ENCODE measurements at places on chromosomes 11 and 22.

DNA sequence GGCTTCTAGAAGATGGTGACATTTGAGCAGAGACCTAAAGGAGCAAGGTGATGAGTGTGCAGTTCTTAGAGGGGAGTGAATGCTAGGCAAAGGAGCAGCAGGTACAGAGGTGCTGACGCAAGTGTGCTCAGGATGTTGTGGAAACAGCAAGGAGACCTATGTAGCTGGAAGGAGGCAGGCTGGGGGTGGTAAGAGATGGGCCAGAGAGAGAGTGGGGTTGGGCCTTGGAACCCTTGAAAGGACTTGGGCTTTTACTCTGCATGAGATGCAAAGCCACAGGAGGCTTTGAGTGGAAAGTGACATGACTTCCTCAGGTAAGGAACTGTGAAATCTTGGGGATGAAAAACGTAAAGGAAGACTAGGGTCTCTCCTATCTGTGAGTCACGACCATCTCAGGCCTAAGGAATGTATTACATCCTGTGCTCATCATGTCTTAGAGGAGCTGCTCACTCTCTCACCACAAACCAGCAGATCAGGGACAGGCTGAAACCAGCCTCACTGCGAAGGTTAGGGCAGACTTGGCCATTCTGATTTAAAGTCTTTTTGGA is 65.4 kb downstream of the MICAL2 start:
- peak; percentile 81 for DNase-seq

GRCh38 chr22:48244388-48245195 is 1482.1 kb downstream of the TBC1D22A start:
- no peak for DNase-seq

DNA sequence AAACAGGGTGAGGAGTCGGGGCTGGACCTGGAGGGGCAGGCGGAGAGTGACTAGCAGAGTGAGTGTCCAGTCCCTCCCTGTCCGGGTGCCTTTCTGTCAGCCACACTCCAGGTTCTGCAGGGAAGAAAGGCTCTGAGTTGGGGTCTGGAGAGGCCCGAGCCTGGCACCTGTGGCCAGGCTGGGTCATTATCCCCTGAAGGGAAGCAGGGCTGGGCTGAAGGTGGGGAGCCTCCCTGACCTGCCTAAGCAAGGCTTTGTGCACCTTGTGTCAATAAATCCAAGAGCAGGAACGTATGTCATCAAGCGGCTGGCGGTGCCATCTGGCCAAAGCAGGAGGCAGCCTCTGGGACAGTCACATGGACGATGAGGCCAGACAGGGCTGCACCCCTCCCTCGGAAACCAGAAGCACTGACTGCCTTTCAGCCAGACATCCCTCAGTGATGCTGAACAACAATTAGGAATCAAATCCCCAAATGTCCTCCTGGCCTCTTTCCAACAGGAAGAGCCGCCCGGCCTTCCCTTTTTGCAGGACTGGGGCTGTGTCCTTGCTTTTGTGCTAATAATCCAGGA is 73.9 kb upstream of the FGF3 start:
- no peak for DNase-seq

GRCh38 chr11:128481135-128481534 is 106.2 kb downstream of the ETS1 start:
- no peak for DNase-seq

DNA sequence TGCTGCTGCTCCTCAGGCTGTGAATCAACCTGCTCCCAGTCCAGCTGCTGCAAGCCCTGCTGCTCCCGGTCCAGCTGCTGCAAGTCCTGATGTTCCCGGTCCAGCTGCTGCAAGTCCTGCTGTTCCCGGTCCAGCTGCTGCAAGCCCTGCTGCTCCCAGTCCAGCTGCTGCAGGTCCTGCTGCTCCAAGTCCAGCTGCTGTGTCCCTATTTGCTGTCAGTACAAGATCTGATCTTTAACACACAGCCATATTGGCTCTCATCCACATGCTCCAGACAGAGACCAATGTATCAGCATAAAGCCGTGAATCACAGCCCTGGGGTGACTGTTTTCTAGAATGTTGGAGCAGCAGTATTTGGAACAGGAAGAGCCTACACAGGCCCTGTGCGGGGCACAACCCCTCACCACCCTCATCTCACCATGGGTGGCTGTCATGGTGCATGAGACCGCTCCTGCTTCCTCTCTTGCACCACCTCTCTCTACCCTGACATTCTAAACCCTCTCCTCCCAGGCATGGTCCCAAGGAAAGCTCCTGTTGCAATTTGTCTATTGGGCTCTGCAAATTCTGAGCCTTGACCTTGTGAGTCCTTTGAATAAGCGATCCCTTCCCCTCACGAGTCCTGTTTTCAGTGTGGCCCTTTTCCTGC is 3.5 kb downstream of the KRTAP5-10 start:
- DNase-seq, result no peak

DNA sequence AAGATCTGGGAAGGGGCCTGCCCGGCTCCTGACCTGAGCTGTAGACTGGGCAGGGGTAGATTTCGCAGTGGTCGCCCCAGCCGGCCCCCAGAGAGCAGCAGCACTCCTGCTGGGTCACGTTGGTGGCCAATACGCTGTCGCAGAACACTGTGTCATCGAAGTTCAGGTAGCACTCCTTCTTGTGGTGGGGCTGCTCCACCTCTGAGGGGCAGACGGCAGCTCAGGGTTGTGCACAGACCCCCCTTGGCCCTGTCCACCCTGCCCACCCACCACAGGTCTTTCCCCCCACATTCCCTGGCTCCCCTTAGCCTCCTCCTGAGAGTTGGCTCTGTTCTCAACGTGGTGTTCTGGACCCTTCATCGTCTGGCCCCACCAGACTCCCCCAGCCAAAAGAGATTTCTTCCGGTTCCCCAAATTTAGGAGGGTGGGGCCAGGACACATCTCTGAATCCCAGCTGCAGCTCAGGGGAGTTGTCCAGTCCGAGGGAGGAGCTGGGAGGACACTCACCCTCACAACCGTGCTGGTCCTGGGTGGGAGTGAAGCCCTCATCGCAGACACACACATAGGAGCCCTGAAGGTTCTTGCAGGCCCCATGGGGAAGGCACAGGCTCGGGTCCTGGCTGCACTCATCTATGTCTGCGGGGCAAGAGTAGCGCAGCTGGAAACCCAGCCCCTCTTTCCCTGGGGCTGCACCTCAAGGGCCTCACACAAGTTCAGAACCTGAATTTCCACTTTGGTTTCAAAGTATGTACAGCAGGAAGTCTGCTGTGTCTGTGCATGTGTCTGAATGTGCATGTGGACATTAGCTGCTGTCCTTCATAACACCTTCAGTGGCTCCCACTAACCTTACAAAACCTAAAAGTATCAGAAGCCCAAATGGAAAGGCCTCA is 16.5 kb downstream of the SCYL1 start:
- no peak for DNase-seq

GRCh38 chr22:24423519-24424000 is 3.8 kb upstream of the ADORA2A start:
- DNase-seq, result no peak

GRCh38 chr11:1458340-1459218 is 28.0 kb downstream of the MOB2 start:
- DNase-seq, result peak; percentile 58

- no peak for DNase-seq
Observed at GRCh38 chr22:35705141-35705540, 12.5 kb upstream of the APOL5 start.

DNA sequence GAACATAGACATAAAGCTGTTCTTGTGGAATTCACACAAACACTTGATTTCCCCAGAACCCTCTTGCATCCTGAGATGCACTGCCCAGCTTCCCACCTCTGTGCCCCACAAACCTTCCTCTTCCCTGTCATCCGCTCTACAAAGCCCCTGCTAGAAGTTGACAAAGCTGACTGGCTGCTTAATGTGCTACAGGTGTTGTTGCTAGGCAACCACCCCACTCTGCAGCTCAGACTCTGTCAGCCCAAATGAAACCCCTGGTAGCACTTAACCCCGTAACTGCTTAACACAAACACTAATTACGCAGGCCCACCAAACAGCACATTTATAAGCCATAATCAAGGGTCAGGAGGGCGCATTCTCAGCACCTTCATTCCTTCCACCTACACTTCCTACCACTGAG is 172.0 kb upstream of the CADM1 start:
- no peak for DNase-seq
